ENCODE measurements at places on chromosomes 4 and X.

- no peak for DNase-seq
These were observed 200.2 kb upstream of the UGT8 start for GRCh38 chr4:114398410-114398809.

DNA sequence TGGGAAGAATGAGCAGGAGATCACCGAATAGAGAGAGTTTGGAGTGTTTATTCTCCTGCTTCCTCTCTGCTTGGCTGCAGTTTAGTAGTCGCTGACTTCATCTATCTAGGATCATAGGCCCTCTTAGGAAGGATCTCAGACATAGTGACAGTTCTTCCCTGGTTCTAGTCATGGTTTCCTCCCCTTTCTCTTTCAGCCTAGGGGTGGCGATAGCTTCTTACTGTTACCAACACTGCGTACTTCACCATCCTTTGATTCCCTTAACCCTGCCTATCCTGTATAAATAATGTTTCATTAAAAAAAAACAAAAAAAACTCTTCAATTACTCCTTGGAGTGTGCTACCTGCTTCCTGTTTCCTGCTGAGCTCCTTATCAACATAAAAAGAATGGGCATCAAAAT lies 103.8 kb downstream of the DDX53 start:
- DNase-seq, result no peak

DNA sequence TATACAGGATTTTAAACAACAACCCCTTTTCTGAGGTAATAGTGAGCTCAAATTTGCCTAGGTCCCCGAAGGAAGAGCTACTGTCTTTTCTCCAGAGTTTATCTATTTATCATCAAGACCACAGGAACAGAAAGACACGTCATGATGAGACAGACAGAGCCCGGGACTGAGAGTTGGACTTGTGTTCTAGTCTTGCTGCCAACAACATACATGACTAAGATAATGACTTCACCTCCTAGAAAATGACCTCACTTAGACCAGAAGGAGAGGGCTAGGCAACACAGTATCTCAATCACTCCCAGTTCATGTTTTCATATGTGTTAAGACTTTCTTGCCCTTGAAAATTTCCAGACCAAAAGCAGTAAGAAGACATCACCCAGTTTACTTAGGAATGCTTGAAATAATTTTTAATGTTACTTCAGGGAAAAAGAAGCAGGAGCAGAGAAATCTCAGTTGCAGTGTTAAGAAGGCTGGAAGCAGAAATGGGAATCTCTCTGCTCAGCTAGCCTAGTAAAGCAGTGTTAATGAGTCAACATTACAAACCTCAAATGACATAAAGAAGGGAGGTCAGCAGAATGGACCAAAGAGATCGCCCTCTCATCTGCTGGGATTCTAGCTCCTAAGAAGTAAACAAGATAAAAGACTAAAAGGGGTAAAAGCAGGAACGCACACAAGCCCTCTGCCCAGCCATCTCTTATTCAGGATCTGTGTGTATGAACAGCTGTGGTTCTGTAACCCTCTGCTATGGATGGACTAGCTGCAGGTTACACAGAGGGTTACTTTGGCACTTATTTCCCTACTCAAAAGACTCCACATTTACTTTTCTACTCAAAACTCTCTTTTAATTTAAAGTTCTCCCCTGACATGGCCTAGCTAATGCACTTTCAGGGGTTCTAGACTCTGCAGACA lies 24.8 kb downstream of the PDGFC start:
- no peak for DNase-seq

- no peak for DNase-seq
These were observed 143.1 kb downstream of the BTC start for GRCh38 chr4:74651198-74651597.

- no peak for DNase-seq
These were observed 248.1 kb downstream of the EVC2 start for GRCh38 chr4:5460106-5460801.

- no peak for DNase-seq
These were observed 307 bp upstream of the ATRX start for GRCh38 chrX:77786365-77786680.

DNA sequence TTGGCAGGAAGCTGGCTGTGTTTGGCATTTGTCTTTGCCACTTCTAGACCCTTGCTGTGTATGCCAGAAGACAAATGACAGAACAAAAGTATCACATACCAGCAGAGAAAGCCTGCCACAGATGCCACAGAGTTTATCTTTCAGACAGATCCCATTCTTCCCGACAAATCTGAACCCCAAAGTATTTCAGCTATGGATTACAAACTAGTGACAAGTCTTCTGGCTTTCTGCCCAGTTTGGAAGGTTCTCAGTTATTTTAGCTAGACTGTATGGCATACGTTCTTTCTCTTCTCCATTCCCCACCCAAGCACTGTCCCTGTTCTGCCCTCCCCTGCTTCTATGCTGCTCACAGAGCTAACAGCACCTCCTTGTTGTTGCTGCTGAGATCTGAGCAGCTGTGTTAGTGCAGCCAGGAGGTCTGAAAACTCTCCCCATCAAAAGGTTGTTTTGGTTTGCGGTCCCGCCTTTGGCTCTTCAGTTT lies 236.7 kb downstream of the FRAS1 start:
- DNase-seq, result no peak

GRCh38 chr4:150960818-150961217 lies 54.3 kb downstream of the LRBA start:
- peak; percentile 19 for DNase-seq

DNA sequence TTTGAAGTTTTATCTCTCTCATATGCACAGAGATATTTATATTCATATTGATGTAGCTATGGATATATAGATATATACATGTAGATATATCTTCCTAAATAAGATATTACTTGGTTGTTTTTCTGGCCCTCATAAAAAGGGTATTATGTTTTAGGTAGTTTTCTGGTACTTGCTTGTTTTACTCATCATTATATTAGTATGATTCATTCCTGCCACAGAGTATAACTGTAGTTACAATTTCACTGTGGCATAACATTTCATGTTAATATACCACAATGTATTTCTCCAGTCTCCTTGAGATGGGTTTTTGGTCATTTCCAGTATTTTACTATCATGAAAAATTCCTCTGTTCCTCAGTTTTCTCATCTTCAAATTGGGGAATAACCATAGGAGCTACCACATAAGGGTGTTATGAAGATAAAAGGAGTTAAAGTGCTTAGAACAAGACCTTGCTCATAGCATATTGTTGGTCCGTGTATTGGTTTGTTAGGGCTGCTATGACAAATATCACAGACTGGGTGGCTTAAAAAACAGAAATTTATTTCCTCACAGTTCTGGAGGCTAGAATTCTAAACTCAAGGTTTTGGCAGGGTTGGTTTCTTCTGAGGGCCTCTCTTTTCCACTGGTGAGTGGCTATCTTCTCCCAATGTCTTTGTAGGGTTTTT lies 129.7 kb downstream of the TMEM164 start:
- DNase-seq, result no peak

GRCh38 chrX:46444011-46444410 lies 101.2 kb downstream of the ZNF674 start:
- DNase-seq, result no peak

Measured in stimulated activated CD8-positive, alpha-beta memory T cell treated with anti-CD3 and anti-CD28 coated beads, Interleukin-7, amount 100 ng/mL, for 24 hours (primary cell).